ENCODE measurements at places on chromosomes 12 and 14.

DNA sequence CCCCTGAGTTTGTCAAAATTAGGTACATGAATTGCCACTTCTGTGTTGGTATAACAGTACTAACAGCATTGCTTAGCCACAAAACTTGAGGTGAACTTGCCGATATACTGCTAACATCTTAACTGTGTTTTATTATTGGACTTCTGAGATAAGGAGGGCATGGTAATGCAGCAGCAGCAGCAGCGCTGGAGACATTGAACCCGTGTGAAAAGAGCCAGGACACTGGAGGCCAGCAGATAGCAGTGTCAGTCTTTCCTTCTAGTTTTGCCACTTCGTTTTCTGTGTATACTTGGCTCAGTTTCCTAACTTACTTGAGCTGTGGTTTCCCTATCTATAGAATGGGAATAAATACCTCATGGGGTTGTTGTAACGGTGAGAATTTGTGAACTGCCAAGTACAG lies 82.7 kb downstream of the KTN1 start:
- DNase-seq = no peak

GRCh38 chr14:23259426-23259825 lies 21.7 kb downstream of the RNF212B start:
- DNase-seq = no peak

GRCh38 chr12:56898938-56899337 lies 35.3 kb downstream of the SDR9C7 start:
- DNase-seq = no peak

DNA sequence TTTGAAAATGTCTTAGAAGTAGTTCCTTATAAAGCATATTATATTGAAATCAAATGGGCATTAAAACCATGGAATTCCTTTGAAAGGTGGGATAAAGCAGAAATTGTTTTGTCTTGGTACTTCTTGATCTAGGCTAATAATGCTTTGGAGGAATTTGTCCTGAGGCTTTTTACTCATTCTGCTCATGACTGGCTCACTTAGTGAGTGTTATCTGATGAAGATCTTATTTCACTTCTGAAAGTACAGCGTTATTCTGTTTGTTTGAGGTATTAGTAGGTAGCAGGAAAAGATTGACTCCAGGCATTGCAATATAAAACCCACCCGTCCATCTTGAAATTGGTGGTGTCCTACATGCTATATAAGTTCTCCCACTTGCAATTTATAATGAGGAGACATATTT lies 5.5 kb downstream of the C12orf71 start:
- DNase-seq = no peak

GRCh38 chr14:78567343-78567742 lies 397.2 kb downstream of the NRXN3 start:
- no peak for DNase-seq

DNA sequence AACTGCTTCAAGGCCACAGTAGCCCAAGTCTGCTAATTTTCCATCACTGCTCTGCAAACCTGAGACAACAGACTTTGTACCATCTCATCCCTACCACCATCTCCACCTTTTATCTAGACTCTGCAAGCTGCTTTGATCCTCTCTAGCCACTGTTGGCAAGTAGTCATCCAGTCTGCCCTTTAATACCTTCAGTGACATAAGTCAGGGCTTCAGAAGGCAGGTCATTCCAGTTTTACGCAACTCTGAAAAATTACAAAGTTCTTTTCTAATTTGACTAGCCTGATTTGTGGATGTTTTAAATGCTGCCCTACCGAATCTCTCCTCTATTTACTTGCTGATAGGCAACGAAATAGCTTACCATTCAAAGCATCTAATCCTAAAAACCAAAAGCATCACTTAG lies 2.8 kb downstream of the FERMT2 start:
- DNase-seq = no peak

- no peak for DNase-seq
Observed at GRCh38 chr14:21096438-21096837, 2.0 kb downstream of the ZNF219 start.

- DNase-seq = no peak
Observed at GRCh38 chr12:114721266-114721665, 37.3 kb upstream of the TBX3 start.

DNA sequence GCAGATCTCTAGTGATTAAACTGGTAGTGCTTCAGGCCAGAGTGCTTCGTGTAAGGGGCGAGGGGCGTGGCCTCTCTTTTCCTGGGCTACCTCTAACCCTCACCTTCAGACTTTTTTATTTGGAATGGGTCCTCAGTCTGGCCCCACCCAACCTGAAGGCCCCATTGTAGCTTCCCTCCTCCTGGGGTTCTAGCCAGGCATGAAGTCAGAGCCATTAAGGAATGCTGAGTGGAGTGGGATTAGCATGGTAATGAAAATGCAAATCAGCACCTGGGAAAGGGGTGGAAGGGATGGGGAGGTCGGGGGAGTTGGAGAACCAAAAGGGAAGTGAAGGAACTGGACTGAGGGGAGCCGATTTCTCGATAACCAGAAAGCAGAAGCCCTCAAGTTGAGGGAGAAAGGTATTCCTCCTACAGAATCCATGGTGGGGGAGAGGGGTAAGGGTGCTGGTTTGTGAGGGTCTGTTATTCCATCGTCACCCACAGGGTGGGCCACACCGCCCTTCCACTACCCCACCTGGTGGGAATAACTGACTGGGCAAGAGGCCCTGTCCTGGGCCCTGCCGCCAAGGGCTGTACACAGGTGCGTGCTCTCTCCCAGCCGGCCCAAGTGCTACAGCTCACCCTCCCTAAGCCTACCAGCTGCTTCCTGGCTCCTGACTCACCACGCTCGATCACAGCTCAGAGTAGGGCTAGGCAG lies 14.1 kb downstream of the ZFHX2 start:
- DNase-seq = no peak

- DNase-seq = no peak
Observed at GRCh38 chr14:90575781-90576180, 179.0 kb downstream of the CALM1 start.

- no peak for DNase-seq
Observed at GRCh38 chr12:106773286-106774004, 1.0 kb upstream of the RIC8B start.

DNA sequence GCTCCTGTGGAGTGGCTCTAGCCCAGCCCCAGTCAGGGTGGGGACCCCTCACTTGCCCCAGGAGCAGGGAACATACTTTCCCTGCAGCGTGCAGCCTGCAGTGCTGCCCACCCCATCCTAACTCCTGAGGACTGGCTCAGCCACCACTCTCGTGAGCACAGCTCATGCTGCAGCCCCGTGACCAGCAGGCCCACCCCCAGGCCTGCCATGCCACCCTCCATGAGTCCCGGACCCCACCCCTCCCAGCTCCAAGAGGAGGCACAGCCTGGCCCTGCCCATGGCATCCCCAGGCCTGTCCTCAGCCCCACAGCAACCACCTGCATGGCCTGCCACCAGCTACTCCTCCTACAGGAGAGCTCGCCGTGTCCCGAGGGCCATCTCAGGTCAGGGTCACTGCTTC lies 3.9 kb upstream of the JAG2 start:
- no peak for DNase-seq

DNA sequence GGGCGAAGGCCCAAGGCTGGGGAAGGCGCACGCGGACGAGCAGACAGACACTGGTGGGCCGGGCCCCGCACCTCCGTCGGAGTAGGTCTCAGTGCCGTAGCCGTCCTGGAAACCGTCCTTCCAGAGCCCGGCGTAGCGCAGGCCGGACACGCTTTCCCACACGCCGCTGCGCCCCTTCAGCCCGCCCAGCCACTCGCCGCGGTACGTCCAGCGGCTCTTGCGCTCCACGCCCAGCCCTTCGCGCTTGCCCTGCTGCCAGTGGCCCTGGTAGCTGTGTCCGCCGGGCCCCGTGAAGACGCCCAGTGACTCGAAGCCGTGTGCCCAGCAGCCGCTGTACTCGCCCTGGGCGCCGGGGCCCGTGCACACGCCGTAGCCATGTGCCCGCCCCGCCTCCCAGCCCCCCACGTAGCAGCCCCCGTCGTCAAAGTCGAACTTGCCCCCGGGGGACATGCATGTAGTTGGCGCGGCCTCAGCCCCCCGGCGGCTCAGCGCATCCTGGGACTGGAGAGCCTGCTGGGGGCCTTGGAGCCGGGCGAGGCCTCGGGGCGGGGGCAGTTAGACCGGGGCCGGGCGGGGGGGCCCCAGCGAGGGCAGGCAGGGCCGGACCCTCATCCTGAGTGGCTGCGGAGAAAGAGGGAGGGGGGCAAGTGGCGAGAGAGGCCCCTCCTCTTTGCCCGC lies 1.4 kb downstream of the JPH4 start:
- no peak for DNase-seq

DNA sequence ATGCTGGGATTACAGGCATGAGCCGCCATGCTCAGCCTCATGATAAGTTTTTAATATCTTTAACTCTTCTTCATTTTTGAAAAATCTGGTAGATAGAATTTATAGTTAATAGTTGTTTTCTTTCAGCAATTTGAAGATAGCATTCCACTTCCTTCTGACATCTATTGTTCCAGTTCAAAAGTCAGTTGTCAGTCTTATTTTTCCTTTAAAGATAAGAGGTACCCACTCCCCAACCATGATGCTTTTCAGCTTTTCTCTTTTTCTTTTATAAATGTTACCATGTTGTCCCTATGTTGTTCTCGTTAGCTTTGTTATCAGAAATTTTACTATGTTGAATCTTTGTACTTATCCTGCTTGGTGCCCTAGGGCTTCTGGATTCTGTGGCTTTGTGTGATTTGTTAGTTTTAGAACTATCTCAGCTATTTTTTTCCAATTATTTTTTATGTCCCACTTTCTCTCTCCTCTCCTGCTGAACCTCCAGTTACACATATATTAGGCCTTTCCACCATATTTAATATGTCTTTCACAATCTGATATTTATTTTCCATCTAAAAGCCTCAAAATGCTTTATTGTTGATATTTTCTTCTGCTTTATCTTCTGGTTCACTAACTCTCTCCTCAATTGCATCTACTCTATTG lies 181.6 kb upstream of the FOXN3 start:
- no peak for DNase-seq

DNA sequence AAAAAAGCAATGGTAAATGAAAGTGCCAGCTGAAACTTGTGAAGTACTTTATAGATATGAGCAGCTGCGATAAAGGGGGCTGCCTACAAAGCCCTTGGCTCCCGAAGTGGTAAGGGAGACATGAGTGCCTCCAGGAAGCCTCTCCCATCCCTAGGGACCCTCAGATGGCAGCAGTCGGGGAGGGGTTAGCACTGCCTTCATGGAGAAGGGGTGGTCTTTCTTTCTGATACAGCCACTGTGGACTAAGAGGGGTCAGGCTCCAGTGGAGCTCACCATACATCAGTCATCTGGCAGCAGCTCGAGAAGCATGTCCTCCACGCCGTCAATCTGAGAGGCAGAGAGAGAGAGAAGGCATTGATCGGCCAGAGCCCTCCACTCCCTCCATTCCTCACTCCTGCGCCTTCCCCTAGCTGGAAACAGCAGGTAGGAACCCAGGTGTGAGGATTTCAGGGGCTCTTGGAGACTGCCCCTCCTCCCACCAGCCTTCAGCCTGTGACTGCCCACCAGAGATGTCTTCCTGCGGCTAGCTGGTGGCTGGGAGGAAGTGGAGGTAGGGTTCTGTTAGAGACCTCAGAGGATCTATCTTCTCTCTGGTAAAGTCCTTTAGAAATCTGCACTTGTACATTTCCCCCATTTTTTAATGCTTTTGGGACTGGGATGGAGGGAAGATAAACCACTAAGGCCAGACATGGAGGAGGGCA lies 2.3 kb downstream of the TCL1A start:
- no peak for DNase-seq

DNA sequence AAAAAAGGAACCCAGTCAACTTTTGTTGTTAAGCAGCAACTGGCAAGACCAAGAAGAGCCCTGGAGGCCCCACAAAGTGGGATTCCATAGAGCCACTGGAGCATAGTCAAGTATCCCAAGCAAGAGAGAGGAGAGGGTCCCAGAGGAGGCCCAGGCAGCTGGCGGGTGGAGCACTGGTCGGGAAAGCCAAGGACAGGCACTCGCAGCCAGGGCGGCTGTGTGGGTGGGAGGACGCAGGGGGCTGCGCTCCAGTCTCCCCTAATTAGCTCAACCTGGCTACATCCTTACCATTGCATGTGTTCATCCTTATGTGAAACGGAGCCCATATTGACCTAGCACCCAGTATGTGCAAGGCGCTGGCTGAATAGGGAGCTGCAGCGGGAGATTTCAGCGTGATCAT lies 18.3 kb upstream of the ZFP36L1 start:
- no peak for DNase-seq

DNA sequence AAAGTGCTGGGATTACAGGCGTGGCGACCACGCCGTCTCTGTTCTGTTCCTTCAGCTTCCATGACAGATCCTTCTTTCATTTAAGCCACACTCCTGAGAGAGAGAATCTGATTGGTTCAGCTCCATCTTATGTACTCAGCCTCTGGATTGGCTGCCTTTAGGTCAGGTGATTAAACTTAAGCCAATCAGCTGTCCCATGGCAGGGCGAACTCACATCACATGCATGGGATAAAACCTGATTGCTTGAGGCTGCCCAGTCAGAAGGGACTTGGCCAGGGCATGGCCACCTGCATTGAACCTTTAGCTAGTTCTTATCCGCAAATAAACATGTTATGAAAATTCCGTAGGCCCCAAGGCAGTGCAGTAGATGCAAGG lies 274.2 kb downstream of the SUDS3 start:
- DNase-seq = no peak

DNA sequence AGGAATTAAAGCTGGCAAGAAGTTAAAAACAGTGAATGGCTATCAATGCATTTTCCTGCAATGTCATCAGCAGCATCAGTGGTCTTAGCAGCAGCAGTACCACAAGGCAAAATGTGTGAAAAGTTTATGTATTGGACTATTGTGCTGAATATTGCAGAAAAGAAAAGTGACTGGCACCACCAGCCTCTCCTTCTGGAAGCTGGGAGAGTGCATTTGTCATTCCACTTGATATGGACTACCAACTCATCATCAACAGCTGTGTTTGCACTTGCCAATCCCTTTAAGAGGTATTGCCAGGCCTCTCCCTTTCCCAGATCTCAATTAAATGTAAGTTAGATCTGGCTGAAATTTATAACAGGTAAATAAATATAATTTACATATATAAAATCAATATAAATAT lies 151.0 kb upstream of the GZMB start:
- no peak for DNase-seq

DNA sequence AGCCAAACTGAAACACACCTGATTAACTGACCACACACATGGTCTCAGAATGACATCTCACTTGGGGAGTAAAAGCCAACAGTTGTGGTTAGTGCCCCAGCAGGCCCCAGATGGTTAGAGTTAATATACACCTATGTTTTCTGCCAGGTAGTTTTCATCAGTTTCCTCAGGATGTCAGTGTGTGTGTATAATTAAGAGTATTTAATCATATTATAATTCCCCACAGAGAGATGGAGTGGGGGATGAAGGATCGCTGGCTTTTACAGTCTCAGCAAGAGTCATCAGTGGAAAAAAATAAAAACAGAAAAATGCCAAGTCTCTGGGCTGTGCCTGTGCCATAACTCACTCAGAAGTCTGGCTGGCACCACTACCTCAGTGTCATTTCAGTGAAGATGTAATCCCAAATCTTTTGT lies 412.5 kb downstream of the ZFP36L1 start:
- DNase-seq = no peak
